Mammary epithelial cell (primary cell): ENCODE measurements at places on chromosomes 7 and 10.

GRCh38 chr7:100423315-100423714 lies 5.2 kb downstream of the ZCWPW1 start:
- no peak for DNase-seq

DNA sequence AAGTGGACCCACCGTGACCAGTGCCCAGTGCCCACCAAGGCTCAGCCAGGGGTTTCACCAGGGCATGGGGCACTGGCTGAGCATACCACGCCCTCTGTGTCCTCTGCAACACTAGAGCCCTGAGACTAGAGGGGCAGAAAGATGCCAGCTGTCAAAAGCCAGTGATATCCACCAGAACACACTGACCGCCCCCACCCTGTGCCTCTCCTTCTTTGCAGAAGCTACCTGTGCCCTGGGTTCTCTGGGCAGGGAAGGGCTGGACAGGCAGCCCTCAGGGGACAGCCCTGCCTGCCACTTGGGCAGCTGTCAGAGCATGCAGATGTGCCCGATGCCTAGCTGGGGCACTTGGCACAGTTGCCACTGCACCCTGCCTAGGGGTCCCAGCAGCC lies 494 bp downstream of the VSIR start:
- DNase-seq: peak; percentile 12

GRCh38 chr7:95609277-95609971 lies 13.1 kb upstream of the PDK4 start:
- no peak for DNase-seq

GRCh38 chr10:92567952-92568600 lies 5.8 kb downstream of the IDE start:
- DNase-seq: peak; percentile 65

- no peak for DNase-seq
These were observed 27.0 kb downstream of the MCMBP start for GRCh38 chr10:119845656-119846055.

DNA sequence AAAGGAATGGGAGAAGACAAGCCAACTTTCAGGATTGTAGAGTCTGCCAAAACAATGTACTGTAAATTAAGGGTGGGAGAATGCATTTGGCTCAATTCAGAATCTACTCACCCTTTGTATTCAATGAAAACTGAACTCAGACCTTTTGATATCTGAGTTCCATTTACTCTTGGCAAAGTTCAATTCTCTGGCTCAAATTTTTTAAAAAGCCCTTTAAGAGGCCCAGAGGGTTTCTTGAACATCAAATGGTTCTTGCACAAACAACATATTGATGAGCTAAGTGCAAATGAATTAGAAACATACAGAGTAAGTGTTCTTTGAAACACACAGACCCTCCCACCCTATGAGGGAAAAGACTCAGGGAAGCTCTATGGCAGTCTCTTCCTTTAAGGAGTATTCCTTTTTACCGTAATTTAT lies 5.2 kb upstream of the XPNPEP1 start:
- DNase-seq: no peak

DNA sequence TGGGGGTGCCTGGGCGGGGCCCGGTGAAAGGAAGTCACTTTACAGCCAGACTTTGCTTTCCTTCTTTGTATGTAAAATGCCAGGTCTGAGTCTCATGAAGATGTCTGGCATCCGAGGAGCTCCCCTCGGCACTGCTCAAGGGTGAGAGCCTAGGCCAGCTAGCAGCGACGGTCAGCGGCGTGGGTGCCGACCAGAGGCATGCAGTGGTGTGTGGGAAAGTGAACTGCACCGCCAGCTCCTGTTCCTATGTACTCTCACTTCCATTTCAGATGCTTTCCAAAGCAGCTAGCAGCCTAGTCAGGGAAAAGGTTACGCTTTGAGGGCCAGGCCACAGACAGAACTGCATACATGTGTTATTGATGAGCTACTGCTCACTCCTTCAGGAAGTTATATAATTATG lies 172.8 kb downstream of the ZMYND11 start:
- DNase-seq: no peak

GRCh38 chr10:124105594-124105993 lies 12.2 kb upstream of the CHST15 start:
- DNase-seq: peak; percentile 26

DNA sequence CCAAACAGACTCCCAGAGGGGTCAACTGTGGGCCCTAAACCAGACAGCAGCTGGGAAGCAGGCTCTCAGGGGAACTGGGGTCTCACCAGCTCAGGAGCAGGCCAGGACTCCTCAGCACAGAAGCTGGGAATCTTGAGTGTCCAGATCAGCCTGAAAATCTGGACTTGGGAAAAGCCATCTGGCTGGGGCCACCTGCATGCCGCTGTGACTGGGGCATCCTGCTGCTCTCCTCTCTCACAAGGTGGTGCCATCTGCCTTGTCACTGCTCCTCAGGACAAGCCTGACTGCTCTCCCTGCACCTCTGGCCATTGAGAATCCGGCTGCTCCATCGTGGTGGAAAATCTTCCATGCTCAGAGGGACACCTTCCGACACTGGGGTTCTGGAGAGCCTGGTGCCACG lies 141.4 kb downstream of the PLPP4 start:
- no peak for DNase-seq

DNA sequence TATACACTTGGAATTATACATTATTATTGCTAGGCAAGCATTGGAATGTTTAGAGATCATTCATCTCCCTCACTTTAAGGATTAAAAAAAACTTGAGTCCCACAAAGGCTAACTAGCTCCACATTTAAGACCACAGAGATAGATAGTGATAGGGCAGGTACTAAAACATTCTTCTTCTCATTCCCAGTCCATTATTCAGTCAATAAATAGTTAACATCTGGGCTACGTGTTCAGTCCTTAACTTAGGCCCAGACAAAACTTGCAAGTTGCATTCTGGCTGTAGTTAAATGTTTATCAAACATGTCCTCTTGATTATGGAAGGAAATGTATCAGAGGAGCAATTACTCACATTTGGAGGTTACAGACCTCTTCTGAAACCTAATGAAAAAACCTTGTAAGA lies 2.4 kb downstream of the GNG11 start:
- no peak for DNase-seq

DNA sequence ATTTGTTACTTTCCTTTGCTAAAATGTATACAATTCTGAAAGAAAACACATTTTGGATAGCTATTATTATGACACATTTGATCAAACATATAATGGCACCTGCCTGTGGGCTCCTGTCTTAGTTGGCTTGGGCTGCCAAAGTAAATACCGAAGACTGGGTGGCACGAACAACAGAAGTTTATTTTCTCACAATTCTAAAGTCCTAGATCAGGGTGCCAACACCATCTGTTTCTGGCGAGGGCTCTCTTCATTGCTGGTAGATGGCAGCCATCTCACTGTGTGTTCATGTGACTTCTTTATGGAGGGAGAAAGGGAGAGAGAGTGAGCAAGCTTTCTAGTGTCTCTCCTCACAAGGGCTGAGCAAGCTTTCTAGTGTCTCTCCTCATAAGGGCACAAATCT lies 195.8 kb upstream of the FAM3C start:
- no peak for DNase-seq

GRCh38 chr10:122307669-122308416 lies 36.7 kb downstream of the BTBD16 start:
- DNase-seq: peak; percentile 93

DNA sequence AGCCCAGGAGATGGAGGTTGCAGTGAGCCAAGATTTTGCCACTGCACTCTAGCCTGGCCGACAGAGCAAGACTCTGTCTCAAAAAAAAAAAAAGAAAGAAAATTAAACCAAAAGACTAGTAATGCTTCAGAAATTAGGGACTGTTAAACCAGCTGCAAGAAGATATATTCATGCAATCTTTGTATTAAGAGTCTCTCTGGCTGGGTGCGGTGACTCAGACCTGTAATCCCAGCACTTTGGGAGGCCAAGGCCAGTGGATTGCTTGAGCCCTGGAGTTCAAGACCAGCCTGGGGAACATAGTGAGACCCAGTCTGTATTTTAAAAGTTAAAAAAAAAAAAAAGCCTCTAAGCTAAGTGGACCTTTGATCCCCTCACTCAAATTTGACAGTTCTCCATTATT lies 2.5 kb upstream of the HNRNPF start:
- DNase-seq: no peak

GRCh38 chr7:106623853-106624252 lies 37.1 kb downstream of the CCDC71L start:
- DNase-seq: peak; percentile 77

DNA sequence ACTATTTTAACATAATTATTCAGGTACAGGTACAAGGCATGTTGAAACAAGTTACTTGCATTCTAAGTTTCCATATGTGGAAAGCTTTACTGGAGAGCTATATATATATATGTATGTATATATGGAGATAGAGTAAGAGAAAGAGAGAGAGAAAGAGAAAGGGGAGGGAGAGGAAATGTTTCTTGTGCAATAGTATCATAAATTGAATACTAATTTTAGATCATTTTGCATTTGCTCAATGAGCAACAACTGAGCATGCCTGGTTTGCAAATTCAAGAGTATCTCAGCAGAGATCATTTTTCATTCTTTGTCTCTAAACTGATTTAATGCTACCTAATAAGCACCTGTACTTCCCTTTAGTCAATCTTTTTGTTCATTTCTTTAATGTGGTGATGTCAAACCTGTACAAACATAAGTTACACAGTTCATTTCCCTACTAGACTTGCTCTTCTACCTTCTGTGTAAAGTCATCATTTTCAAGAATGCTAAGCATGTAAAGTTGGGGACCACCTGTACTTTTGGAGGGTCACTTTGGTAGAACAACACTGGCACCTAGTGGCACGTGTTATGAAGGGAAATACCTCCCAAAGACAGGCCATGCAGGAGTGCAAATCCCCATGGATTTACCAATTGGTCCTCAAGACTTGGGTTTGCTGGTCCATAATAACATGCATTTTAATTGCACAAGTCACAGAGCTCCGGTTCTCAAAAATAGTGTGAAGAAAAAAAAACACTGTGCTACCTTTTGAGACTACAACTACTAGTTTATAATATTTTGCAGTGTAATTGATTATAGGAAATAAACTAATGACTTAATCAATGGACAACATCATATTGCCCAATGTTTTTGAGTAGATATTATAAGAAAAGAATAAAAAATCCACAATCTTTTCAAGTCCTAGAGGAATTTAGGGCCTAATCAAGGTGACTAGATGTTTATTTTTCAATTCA lies 431.2 kb upstream of the IGFBP3 start:
- peak; percentile 47 for DNase-seq

DNA sequence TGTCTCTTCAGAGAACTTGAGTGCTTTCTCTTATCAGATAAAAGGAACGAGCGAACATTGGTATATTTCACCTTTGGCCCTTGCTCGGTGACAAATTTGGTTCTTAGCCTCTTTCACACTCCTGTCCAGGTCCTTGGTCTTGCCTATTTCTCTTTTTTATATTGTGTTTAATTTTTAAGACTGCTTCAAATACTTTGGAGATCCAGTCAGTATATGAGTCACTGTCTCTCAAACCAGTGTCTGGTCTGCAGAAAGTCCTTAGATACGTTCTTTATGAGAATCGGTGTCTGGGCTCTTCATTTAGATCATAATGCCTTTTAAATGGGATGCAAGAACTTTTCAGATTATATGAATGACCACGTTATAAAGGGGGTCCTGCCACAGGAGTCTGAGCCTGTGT lies 55.0 kb downstream of the PIK3AP1 start:
- no peak for DNase-seq

- DNase-seq: no peak
These were observed 97.7 kb upstream of the TCF7L2 start for GRCh38 chr10:112852306-112852705.

- DNase-seq: peak; percentile 44
These were observed 56.4 kb downstream of the BBS9 start for GRCh38 chr7:33185786-33186185.

DNA sequence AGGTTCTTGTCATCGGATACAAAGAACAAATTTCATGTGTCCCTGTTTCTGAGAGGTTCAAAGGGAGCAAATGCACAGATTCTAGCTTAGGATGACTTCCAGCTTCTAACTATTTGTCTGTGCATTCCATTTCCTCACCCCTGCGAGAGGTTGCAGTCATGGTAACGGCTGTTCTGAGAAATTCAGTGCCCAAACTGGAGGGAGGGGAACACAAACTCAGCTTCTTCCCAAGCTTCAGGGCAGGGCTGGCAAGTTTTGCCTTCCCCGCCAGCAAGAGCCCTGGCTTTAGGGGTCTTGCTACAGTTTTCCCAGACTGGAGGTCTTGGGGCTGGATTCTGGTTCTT lies 11.1 kb downstream of the FAS start:
- DNase-seq: no peak

- DNase-seq: no peak
These were observed 15.6 kb upstream of the REEP3 start for GRCh38 chr10:63505562-63505961.

DNA sequence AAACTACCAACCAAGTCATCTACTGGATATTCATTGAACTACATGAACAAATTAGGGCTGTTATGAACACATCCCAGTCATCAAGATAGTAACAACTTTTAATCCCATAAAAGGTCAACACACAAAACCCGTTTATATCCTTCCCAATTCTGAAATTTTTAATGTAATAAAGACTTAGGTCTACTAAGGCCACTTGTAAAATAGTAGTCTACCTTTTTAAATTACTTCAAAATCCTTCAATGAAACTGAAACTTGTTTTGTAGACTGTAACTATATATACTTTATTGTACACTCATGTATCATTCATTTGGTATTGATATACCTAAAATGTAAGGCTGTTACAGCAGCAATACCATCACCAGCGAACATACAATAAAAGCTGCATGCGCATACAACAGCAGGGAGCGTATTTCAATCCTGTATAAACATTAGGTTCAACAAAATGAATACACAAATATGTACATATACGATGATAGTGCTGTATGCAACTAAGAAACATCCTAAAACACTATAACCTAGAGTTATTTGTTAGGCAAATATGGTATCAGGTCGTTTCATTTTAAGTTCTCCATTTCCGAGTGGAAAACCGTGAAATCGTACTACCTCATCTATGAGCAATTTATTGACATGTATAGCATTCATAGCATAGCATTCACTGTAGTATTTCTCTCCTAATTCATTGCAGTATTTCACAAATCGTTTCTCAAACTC lies 973 bp downstream of the ATAD1 start:
- DNase-seq: no peak

- DNase-seq: peak; percentile 86
These were observed 54.7 kb upstream of the CCAR1 start for GRCh38 chr10:68666280-68666760.

DNA sequence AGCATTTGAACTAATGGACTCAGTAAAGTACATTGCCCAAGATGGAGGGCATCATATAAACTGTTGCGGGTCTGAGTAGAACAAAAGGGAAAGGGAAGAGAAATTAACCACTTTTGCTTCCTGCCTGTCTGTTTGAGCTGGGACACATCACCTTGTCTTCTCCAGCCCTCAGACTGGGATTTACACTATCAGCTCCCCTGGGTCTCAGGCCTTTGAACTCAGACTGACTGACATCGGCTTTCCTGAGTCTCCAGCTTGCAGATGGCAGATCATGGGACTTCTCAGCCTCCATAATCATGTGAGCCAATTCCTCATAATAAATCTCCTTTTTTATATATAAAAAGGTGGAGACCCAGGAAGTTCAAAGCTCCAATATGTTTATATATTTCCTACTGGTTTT lies 23.0 kb upstream of the WASL start:
- DNase-seq: no peak
